ENCODE measurements at places on chromosomes 3 and 15.

GRCh38 chr15:96285729-96286254, 44.7 kb upstream of the NR2F2 start:
- DNase-seq = no peak

GRCh38 chr3:100637197-100637631, 27.8 kb downstream of the ADGRG7 start:
- no peak for DNase-seq

DNA sequence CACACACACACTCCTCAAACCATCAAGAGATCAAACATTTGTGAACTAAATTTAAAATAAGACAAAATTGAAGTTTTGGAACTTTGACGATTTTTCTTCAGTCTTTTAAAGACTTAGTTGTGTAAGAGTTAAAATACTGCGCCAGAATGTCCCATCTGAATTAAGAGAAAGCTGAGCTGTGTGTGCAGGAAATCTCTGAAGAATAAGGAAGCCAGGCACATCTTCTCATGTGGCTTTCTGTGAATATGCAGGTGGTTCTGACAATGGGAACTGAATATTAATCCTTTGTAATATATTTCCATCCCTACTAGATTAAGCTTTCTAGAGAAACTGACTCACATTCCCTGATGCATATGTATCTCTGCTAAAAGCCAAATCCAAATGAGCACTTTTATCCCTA, 60.1 kb upstream of the ICE2 start:
- DNase-seq = no peak

DNA sequence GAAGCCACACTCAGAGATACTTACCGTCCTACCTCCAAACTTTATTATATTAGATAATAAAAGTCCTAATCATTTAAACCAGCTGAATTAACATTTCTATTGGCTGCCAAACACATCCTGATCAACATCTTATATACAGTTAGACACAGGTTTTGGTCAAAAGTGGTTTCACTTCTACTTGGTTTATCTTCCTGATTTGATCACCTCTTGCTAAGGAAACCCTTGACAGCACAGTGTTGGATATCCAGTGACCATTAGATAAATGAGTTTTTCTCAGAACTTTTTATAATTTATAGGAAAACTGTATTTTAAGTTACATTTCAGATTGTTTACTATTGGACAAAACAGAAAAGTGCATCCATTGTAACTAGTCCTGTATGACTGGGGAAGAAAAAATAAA, 198.4 kb upstream of the NR2F2 start:
- no peak for DNase-seq

GRCh38 chr3:47296562-47297302, 14.0 kb downstream of the KLHL18 start:
- DNase-seq = no peak

DNA sequence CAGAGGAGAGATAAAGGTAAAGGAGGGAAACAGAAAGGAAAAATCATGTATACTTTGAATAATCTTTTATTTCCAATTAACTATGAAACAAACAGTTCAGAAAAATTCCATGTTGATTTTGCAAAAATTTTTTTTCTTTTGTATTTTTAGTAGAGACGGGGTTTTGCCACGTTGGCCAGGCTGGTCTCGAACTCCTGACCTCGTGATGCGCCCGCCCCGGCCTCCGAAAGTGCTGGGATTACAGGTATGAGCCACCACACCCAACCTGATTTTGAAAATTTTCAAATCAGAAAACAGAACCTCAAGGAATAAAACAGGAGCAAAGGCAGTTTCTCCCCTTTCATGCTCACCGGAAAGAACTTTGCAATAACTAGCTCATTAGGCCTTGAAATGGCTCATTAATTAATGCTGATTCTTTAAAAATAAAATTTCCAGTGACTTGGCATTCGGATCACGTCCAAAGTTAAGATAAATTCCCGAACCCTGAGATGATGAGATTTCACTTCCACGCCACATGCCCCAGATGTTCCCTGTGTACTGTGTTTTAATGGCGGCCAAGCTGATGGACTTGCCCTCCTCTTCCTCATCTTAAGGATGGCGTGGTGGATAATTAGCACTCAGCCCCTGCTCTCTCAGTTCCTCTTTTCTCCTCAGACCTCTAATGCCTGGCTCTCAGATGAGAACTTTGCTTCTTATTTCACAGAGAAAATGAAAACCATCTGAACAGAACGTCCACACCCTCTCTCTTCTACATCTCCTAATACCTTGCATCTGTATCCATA, 10.8 kb downstream of the BCL2L10 start:
- no peak for DNase-seq

DNA sequence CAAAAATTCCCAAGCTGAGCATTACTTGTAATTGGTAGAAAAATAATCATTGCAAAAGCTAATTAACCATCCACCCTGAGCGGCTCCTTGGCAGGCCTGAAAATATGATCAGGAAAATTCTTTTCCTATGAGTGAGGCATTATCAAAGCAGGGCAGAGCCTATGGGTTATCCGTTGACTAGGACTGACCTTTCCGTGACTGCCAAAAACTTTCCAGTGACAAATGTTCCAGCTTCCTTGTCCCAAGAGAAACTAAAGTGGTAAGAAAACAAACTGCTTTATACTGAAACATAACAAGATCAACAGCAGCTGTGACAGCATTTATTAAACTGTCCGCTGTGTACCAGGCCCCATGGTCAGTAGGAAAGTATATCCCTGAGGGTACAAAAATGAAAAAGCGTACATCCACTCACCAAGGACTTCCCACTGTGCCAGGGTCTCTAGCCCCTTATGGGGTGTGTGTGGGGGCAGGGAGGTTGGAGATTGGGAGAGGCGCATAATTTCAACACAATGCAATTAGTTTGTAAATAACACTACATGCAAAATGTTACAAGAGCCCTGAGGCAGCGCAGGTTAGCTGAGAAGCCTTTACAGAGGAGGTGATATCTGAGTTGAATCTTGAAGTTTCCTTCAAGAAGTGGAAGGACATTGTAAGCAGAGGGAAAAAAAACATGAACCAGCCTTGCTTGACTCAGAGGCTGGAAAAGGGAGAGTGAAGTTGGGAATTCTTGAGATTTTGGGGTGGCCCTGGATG, 8.5 kb downstream of the LIPC start:
- no peak for DNase-seq

DNA sequence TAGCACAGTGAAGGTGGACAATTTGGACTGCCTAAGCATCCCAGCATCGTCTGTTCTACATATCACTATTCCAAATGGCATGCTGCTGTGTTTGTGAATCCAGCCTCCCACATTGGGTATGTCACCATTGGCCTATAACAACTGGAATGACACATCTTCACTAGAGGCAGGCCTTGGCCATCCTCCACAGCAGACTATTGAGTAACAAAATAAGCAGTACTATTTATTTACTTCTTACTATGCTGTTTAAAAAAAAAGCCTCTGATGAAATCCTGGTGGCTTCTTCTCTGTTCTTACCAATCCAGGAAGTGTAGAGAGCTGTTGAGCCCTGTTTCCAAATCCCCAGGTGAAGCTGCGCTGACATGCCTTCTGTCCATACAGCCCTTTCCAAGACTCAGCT, 30.6 kb upstream of the CERS3 start:
- no peak for DNase-seq

- no peak for DNase-seq
Observed at GRCh38 chr3:40452562-40452875, 4.6 kb upstream of the RPL14 start.

DNA sequence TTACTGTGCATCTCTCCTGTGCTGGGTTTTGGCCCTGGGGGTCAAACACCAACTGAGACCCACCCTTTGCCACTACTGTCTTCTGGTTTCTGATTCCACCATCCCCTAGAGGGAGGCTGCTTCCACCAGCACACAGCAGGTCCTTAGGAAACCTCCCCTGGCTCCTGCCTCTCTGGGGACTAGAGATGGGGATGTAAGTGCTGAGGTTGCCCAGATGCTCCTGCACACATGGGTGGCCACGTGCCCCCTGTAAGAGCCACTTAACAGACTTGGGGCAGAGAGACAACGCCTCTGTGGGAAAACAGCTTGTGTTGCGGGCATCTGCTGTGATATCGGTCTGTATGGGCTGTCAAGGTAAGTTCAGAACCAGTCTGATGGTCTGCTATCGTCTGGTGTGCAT, 83.4 kb downstream of the ATP2B2 start:
- DNase-seq = no peak

DNA sequence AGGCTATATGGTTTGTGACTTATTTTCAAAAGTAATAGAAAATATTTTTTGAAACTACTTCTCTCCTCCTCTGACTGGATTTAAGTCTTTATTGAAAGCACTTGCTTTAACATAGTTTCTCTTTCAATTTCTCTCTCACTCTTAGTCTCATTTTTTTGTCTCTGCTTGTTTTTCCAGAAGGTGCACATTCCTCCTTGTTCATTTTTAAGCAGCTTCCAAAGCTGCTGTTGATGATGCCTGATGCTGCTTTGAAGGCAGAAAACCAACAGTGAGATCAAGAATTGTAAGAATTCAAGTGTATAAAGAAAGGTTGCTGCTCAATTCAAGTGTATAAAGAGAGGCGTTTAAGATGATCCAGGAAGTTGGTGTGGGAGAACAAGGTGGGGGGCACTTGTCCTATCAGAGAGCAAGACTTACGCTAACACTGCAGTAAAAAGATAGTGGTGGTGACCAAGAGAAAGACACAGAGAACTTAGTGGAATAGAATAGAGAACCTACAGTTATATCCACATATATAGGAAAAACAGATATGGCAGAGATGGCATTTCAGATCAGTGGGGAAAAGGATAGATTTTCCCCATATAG, 12.1 kb downstream of the NR2C2 start:
- DNase-seq = no peak

- no peak for DNase-seq
Observed at GRCh38 chr3:14333621-14334020, 68.8 kb upstream of the SLC6A6 start.

GRCh38 chr3:45647148-45647619, 42.0 kb upstream of the SACM1L start:
- DNase-seq = no peak

DNA sequence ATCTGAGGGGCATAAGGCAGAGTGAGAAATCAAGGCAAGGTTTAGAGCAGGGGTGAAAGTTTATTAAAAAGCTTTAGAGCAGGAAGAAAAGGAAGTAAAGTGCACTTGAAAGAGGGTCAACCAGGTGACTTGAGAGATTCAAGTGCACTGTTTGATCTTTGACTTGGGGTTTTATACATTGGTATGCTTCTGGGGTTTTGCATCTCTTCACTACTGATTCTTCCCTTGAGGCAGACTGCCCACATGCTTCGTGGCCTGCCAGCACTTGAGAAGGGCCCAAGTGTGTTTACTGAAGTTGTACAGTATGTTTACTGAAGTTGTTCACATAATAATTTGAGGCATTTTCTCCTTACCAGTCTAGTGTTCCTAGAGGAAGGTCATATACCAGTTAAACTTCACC, 367.0 kb upstream of the UBE2E2 start:
- DNase-seq = no peak

GRCh38 chr3:66435989-66436388, 64.8 kb downstream of the LRIG1 start:
- DNase-seq = no peak

GRCh38 chr3:127961963-127962362, 46.9 kb downstream of the KBTBD12 start:
- no peak for DNase-seq

DNA sequence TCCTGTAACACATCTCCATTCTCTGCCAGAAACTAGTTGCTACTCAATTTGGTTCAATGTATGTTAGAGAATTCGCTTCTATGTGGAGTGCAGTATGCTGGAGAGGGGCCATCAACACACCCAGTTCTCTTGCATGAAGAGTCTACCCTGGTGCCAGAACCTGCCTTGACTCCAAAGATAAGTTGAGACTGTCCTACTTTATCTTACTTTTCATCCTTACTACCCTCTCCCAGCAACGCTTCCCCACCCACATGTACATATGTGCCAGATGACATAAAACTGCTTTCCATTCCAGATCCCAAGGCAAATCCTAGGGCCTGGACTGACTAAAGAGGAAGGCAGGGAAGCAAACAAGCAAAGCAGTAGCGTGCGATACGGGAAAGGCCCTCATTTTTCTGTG, 442.6 kb upstream of the THRB start:
- DNase-seq = no peak

GRCh38 chr3:113263020-113263419, 51.7 kb downstream of the BOC start:
- no peak for DNase-seq

DNA sequence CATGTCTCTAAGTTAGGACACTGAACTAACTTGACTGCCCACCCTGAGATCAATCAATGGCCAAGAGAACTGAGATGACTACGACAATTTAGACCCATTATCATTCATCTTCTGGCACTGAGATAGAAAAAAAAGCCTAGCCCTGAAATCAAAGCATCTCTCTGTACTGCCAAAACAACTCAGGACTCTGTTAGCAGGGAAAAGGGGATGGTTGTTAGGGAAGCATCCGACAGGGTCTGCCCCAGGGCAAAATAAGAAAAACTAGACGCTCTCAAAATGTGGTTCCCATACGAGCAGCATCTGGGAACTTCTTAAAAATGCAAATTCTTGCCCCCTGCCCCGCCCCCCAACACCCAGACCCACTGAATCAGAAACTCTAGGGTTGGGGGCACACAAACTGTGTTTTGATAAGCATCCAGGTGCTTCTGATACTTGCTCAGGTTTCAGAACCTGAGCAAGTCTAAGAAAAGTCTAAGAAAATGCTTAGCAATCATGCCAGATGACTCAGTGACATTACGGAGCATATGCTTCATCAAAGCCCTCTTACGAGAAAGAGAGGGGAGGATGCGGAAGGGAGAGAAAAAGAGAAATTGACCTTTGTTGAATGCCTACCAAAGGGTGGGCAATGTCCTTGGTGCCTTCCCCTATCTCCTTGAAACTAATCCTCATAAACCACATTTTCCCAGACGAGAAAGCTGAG, 172.8 kb upstream of the HES1 start:
- peak; percentile 2 for DNase-seq

DNA sequence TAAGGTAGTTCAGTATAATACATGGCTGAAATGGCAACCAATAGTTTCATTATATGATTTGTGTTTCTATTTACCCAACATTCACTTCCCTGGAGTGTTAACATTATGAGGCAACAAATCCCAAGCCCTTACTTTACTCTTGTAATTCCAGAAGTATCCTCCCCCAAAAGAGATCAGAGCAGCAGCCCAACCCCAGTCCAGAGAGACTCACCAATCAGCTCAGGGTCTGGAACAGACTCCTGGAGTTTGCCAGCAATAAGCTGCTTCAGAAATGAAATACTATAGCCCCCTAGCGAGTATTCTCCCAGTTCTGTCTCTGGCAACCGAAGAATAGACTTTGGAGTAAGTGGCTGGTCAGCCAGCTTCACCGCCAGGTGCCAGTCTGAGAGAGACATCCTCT, 2.5 kb downstream of the UBL7 start:
- no peak for DNase-seq

GRCh38 chr3:122100591-122101463, 45.7 kb downstream of the CD86 start:
- DNase-seq = no peak

DNA sequence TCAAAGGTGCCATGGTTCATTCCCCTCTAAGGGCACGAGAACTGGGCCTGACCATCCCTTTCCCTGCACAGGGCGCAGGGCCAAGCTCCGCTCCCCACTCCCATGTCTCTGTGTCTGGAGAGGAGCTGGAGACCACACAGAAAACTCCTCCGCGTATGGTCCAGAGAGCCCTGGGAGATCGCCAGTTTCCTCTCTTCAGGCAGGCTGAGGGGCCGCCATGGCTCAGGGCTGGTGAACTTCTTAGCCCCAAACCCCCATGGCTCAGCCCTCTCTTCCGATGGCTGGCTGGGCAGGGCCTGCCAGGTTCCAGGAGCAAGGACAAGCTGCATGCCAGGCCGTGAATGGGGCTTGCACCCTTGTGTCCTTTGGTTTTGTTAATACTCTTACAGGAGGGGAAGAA, 52.9 kb downstream of the EXOG start:
- no peak for DNase-seq

Measured in stimulated activated CD4-positive, alpha-beta T cell treated with anti-CD3 and anti-CD28 coated beads, Interleukin-12 subunit alpha, Interleukin-12 subunit beta, amount 100 ng/mL, for 24 hours (primary cell).